ENCODE measurements at places on chromosomes 5 and 9.

DNA sequence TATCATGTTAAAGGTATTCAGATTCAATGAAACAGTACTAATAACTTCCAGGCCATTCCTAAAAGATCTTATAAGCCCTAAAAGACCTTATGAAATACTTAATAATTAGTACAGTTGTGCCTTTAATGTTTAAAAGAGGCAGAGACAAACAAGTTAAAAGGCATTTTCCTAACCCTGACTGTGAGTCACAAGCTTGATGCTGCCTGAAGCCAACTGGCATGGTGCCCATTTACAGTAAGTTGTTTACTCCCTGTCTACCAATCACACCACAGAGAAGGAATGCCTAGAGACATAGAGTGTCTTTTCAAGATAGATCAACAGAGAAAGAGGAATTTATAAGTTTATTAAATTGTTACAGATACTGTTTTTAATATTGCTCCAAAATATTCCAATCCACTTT lies 47.8 kb downstream of the NR3C1 start:
- peak; percentile 57 for DNase-seq

- no peak for DNase-seq
Measured at GRCh38 chr9:70485273-70485858, 70.9 kb upstream of the KLF9 start.

- no peak for DNase-seq
Measured at GRCh38 chr9:68698943-68699509, 6.0 kb upstream of the PIP5K1B start.

GRCh38 chr5:68652534-68652965 lies 437.0 kb downstream of the PIK3R1 start:
- no peak for DNase-seq

- peak; percentile 41 for DNase-seq
Measured at GRCh38 chr5:26482810-26483375, 555.5 kb downstream of the CDH9 start.

DNA sequence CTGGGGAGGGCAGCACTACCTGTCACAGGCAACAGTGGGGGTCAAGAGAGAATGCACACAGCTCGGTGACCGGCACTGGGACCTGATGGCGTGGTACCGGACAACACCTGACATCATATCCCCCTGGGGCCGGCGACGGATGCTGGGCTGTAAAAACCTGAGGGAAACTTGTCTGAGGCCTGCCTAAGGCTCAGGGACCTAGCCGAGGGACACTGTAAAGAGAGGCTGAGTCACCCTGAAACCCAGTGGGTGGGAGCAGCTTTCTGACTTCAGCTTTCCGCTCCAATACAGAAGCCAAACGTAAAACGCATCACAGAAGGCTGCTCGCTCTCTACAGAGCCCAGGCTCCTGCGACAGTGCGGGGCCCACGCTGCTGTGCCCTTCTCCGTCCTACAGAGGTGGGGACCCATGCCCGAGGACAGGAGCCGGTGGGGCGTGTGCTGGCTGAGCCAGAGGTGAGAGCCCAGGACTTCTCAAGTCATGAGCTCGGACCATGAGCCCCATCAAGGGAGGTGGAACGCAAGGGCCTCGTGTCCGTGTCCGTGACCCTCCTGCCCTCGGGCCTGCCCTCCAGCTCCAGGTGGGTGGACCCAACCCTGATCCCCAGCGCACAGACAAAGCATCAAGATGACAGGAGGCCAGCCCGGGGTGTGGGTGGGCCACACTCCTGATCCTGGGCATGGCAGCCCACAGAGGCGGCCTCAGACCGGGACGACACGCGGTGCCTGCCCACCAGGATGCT lies 5.3 kb downstream of the RALGDS start:
- no peak for DNase-seq

DNA sequence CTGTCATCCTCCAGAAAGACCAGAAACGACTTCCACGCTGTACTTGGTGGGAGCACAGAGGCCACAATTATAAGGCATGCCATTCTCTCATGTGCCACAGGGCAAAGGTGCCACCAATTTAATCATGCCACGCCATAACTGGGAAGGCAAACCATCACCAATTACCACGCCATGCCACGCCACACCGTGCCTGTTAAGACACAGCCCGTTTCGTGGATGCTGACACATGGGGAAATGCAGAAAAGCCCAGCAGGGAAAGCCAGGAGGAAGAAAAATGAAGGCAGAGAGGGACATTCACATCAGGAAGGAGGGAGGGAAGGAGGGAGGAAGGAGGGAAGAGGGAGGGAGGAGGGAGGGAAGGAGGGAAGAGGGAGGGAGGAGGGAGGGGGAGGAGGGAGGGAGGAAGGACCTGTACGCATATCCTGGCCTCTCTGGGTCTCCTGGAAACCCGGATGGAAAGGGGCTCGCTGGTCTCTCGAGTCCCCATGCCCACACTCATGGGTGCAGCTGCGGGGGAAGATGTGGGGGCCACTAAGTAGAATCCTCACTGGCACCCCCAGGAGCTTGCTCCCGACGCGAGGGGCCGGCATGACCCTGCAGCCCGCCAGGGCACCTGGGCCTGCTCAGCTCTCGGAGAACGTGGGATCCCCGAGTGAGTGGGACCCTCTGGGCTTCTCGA lies 61.7 kb upstream of the UBAC1 start:
- no peak for DNase-seq

- DNase-seq, result no peak
Measured at GRCh38 chr9:130542038-130542437, 37.3 kb upstream of the FUBP3 start.

- DNase-seq, result no peak
Measured at GRCh38 chr9:133737071-133737773, 930 bp downstream of the SARDH start.

GRCh38 chr9:133155156-133155555 lies 8.6 kb downstream of the GBGT1 start:
- DNase-seq, result no peak

GRCh38 chr9:86434039-86434726 lies 80.0 kb upstream of the TUT7 start:
- DNase-seq, result peak; percentile 75

GRCh38 chr5:6837519-6838110 lies 124.4 kb downstream of the TENT4A start:
- no peak for DNase-seq

- DNase-seq, result no peak
Measured at GRCh38 chr5:132831095-132831860, 831 bp upstream of the SHROOM1 start.

GRCh38 chr9:110891760-110892159 lies 146.5 kb downstream of the LPAR1 start:
- DNase-seq, result no peak

DNA sequence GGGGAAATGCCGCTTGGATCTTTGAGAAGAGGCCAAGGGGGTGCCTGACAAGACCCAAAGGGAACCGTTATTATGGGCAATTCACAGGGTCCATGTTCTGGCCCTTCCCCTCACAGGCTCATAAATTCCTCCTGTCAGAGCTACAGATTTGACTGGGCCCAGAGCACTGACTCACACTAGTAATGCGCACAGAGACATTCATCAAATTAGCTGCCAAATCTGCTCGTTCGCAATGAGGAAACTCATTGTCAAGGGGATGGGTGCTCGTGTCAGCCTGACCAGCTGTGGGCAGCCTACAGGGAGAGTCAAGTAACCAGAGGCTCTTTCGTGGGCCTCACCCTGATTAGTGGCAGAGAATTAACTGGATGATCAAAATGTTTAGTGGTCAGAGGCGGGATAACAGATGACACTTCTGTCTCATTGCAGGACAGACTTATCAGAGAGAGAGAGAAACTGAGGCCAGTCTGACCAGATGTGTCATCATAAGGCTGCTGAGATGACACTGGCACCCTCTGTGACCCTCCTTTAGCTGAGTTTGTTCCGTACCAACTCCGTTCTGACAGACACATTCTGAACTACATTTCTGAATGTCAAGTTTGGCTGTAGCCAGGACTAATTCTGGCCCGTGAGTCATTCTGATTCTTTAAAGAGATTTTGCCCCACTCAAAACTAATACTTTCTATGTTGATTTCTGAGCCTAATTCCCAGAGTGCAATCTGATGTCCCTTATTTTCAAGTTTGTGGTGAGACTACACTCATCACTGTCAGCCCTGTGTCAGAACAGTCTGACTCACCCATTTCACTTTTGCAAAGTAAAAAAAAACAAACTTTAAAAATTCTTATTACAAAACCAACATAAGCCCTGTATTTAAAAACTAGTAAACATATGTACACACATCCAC lies 377.1 kb downstream of the ACTL7B start:
- peak; percentile 62 for DNase-seq

DNA sequence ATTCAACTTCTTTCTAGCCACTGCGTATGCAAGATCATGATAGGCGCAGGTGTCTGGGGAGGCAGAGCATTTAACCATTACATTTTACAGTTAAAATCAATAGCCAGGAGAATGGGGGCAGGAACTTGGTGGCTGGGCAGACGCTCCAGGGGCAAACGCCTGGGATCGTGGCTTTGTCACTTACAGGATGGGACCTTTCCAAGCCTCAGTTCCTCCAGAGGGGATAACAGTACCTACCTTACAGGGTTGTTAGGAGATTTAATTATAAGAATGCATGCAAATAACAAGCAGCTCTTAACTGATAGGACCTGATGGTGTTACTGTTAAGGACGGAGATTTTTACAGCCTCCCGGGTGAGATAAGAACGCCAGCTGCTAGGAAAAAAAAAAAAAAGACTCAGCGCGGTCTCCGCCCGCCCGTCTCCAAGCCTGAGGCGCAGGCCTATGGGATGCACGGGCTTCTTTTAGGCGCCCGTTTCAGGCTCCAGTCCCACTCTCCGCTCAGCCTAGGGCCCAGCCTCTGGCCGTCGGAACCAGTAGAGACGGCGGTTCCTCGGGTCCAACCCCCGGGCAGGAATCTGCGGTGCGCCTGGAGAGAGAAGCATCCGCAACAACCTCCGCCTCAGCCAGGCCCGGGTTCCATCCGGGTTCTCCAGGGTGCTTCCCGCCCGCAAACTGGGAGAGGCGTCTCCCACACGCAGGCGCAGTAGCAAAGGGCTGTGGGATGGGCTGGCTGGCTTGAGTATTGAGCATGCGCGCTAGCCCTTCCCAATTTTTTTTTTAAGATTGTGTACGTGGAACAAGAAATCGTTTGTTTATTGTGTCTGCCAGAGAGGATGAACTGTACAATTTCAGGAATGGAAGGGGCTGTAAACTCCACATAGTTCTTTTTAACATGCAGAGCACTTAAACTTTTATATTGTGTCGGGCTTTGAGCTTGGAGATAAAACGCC lies at the start of gene FAM200C:
TSS of gene FAM200C (minus strand) at position 653 of the 952 bp plus-strand sequence. CDS start 4,564 bp downstream, outside the sequence.
- DNase-seq, result peak; percentile 91

- DNase-seq, result no peak
Measured at GRCh38 chr5:168696611-168697010, 117.4 kb upstream of the PANK3 start.

DNA sequence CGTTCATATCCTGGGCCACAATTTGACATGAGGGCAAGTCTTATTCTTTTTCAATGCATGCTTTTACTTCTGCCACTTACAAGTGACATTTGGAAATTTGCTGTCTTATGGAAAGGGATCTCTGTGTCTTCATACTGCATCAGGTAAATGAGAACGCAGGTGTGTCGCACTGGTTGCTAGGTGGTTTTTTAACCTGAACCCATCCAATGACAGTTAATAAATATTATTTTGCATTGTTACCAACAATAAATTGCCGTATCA lies 1.1 kb downstream of the ADAMTS16 start:
- no peak for DNase-seq

DNA sequence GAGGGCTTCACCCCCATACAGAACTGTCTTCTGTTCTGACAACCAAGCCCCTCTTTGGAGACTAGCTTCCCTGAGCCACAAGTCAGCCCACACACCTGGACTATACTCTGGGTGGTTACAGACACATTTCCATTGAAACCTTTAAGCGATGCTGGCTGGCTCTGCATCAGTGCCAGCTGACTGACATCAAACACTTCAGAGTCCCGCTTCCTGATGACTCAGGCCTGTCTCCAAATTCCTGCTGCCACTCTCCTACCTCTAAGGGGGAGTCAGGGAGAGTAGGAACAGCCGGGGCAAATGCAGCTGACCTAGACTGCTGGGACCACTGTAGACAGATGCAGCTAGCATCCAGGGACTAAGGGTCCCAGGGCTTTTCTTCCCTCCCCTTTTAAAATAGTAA lies 59.4 kb downstream of the SIL1 start:
- DNase-seq, result no peak

- DNase-seq, result no peak
Measured at GRCh38 chr9:89880161-89880560, 275.3 kb downstream of the GADD45G start.

DNA sequence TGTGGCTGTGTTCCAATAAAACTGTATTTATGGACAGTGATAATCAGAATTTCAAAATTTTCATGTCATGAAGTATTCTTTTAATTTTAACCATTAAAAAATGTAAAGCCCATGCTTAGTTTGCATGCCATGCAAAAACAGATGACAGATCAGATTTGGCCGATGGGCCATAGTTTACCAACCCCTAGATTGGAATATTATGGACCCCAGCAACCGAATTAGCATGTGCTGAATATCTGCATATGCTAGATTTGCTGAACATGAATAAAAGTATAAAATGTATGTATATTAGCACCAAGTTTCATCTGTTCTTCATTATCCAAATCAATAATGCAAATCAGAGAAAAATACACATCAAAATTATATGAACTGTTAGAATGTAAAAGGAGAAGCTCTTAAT lies 158.5 kb upstream of the PPP1R2B start:
- DNase-seq, result no peak

DNA sequence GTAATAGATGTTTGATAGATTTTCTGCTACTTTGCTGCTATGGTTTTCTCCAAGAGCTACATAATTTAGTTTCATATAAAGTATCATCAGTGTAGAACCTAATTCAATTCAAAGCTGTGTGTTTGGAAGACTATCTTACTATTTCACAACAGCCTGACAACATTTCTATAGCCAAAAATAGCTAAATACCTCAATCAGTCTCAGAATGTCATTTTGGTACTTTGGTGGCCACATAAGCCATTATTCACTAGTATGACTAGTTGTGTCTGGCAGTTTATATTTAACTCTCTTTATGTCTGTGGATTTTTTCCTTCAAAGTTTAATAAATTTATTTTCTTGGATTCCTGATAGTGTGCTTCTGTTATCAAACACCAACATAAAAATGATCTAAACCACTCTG lies 35.1 kb upstream of the CCDC152 start:
- DNase-seq, result no peak

DNA sequence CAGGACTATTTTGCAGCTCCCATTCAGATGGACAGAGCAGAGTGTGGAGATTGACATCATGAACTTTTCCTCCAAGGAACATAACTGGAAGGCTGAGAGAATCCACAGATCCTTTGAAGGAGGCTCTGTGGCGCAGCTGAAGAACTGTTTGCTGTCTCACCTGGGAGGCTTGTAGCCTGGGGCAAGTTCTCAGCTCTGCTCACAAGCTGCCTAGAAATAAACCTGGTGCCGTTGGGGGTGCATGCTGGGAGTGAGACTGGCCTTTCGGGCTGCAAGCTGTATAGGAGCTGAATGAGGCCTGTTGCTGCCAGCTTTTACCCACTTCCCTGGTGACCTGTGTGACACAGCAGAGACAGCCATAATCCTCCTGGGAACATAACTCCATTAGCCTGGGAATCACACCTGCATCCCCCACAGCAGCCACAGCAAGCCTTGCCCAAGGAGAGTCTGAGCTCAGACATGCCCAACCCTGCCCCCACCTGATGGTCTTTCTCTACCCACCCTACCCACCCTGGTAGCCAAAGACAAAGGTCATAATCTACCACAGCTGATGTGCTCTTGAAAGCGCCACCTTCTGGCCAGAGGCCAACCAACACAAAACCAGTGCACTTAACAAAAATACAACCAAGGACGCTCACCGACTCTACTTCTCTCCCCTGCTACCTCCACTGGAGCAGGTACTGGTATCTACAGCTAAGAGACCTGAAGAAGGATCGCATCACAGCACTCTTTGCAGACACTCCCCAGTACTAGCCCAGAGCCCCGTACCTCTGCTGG lies 205.1 kb upstream of the MRPS30 start:
- no peak for DNase-seq
